ENCODE measurements at places on chromosomes 2 and 18.
A peak's percentile ranks its signal among the peaks of the same experiment; 100 is the strongest.

GRCh38 chr2:140473851-140474250, 1657.0 kb downstream of the LRP1B start:
- no peak for DNase-seq

DNA sequence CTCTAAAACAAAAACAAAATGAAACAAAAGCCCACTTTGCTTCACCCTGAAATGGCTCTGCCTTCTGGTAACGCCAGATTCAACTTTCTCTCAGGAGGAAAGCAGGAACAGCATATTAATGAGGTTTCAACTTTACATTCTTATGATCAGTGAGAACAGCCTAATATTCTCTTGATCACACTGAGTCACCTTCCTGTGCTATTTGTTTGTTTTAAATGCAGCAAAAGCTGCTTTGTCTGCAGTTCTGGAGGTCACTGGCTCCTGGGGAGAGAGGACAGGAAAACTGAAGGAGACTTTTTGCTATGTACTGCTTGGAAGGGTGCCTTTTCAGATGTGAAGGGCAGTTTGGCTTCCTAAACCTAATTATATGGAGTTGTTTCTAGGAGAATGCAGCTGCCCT, 48.1 kb downstream of the MAIP1 start:
- DNase-seq: no peak

DNA sequence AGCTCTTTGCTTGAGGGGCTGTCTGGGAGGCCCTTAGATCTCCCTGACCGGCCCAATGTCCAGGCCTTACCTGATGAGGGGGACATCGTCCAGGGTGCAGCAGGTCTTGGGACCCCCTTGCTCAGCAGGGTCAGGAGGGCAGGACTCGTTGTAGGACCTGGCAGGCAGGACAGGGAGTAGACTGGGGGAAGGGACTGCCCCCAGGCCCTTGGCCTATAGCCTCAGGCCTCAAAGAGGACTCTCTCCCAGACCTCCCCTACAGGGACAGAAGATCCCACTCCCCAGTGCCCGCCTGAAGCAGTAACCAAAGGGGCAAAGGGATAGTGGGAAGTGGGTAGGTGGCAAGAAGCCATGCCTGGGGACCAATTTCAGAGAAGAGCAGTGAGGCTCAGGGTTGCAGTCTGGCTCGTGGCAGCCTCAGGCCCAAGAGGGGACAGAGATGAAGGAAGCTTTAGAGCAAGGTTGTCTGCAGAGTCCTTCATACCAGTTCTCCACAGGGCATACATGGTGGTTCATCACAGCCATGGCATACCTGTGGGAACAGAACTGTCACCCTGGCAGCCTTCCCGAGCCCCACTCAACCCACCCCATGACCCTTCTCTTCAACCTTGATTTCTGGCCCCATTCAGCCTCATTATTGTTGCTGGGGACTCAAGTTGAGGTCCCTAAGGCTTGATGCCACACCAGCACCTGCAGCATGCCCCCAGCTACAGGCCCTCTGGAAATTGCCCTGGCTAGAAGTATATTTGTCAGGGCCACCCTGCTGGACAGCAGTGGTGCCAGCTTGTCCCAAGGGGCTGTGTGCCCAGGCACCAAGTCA, 1.3 kb downstream of the TMEM150A start:
- no peak for DNase-seq

GRCh38 chr2:81505586-81505985, 1201.0 kb upstream of the LRRTM1 start:
- DNase-seq: no peak

DNA sequence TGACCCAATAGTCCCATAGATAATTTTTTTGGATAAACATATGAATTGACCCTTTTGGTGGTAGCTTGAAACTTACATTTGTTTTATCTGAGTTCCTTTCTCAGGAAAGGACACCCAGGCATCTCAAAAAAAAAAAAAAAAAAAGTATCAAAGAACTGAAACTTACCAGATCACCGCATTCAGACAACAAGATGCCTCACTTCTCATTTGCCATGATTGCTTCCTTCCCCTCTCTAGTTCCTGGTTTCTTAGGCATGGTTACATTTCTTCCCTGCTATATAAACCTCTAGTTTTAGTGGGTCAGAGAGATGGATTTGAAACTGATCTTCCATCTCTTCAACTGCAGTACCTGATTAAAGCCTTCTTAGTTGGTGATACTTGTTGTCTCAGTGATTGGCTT, 240.1 kb downstream of the ACKR3 start:
- DNase-seq: no peak

- DNase-seq: no peak
Observed at GRCh38 chr2:216283038-216283900, 89.0 kb downstream of the MARCHF4 start.

DNA sequence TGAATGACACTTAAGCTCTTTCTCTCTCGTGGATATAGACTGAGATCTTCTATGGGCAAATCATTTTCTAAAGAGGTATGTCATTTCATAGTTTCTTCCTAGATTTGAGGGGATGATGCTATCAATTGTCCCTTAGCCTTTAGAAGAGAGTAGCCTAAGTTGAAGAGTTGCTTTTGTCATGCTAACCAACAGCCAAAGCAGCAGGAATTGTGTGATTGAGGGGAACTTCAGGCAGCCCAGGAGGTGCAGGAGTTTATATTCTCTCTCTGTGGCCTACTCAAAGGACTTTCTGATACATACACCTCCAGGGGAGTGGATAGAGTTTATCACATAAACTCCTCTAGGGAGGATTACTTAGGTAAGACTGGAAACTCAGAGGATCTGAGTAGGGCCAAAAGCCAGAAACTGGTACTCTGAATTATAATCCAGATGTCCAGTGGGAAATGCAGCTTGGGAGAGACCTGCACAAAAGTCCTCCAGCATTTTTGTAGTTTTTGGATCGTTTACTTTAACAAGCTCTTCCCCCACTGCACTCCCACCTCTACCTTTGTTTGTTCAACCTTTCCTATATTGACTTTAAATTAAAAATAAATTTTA, 150.7 kb upstream of the CCDC68 start:
- no peak for DNase-seq

DNA sequence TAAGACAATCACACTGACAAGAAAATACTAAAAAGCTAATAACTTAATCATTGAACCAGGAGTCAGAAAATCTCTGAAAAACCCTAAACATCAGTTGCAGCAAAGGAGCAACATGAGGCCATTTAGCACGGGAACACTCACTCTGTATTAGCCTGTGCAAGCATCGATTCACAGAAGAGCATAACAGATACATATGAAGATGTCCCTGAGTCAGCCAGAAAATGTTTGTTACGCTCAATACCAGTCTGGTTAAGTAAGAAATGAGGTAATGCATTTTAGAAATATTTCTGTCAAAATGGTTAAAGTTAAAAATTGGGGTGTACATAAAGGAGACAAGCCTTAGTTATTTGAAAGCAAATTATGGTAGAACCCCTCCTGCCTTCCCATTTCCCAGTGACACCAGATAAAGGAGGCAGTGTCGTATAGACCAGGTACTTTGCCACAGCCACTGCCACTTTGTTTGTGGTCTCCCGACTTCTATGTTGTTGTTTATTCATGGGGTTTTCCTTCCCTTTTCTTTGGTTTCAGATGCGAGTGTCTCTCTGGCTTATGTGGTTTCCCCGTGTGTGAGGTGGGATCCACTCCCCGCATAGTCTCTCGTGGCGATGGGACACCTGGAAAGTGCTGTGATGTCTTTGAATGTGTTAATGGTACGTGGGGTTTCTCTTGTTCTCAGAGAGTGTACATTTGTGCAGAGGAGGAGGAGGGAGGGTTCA, 108.6 kb downstream of the CRIM1 start:
- no peak for DNase-seq

DNA sequence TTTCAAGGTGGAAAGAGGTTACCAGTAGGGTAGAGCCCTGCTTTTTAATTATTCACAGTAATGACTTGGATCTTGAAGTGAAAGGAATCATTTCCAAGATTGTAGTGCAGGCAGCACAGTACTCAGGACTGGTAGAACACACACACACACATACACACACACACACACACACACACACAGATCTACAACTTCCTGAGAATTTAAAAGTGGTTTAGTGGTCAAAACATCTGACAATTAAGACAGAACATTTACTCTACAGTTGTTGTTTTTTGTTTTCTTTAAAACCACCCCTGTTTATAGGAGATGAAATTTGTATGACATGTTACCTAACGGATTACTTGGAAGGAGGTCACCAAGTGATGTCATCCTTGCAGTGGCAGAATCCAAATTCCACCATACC, 146.7 kb upstream of the VRK2 start:
- no peak for DNase-seq

GRCh38 chr18:7452331-7452730, 114.8 kb upstream of the PTPRM start:
- no peak for DNase-seq

DNA sequence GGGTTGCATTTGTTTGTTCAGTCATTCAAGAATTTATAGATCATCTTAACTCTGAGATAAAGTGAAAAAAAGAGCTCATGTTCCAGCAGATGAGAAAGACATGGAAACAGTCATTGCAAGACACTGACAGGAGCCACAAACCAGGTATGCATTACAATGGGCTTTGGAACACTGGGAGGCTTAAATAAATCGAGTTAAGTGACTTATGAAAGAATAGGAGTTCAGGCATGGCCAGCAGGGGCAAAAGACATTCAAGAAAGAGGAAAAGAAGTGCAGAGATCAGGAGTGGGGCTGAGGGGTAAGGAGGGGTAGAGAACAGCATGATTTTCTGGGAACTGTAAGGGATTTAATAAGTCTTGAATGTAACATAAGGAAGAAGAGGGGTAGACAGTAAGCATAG, 121.2 kb upstream of the EPC2 start:
- DNase-seq: no peak

- no peak for DNase-seq
Observed at GRCh38 chr2:152440049-152440448, 105.1 kb downstream of the FMNL2 start.

GRCh38 chr18:28728891-28729290, 552.0 kb upstream of the CDH2 start:
- no peak for DNase-seq

DNA sequence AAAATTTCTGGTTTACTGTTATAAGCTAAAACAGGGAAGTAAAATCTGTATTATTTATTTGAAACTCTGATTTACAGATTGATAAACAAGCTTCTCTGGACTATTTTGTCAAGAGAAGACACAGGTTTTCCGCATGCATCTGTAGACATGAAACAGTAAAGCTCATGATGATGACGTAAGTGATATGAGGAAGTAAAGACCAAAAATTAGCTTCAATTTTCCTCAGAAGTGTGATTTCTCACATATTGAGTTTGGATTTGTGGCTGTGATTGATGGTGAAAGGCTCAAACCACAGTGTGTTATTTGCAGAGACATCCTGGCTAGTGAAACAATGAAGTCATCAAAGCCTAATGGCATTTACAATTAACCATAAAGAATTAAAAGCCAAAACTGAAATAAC, 12.6 kb upstream of the LONRF2 start:
- DNase-seq: no peak

DNA sequence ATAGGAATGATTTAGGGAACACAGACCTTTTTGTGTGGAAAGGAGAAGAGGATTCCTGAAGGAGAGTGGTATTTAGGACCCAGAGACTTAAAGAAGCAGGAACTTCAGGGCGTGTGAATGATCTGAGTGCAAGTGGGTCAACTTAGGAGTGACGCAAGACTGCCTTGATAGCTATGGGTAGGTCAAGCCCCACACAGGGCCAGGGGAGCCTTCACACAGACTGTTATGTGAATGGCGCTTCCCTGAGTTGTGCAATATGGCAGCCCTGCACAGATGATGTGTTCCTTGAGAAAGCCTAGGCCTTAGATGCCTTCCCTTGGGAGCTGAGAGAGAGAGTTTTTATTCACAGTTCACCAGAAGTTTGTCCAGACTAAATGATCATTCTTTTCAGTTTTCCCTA, 47.1 kb upstream of the IGFBP5 start:
- no peak for DNase-seq

DNA sequence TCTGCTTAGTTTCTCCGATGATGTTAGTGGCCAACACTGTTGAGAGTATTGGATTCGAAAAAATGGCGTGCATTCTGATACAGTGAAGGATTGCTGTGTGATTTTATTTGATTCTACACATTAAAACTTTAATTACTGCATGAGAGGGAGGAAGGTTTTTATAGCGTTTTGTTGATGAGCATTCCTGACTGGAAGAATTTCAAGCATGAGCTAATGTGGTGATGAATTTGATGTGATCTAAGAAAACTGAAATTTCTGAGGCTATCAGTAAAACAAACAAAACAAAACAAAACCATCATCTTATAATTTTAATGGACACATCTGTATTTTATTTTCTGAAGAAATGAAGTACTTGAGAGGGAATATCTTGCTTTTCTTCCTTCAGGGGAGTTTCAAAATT, 59.6 kb downstream of the ITGB6 start:
- no peak for DNase-seq

- DNase-seq: no peak
Observed at GRCh38 chr2:218398437-218399390, 954 bp upstream of the CTDSP1 start.

- DNase-seq: no peak
Observed at GRCh38 chr2:23684395-23685176, 242.3 kb downstream of the ATAD2B start.

GRCh38 chr2:46187112-46187618, 110.0 kb upstream of the EPAS1 start:
- DNase-seq: peak; percentile 21

DNA sequence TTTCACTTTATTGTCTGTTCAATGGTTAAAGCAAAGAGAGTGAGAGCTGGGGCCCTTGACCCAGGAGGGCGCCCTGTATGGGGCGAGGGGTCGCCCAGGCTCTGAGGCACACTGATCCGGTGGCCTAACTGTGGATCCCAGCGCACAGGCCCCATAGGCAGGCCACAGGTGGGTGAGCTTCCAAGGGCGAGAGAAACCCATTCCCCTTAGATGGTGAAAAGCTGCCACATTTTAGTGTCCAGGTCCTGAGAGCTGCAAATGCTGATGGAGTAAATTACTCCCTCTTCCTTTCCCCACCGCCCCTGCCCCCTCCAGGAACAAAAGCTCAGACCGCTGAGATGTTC, 5.9 kb upstream of the DLX2 start:
- DNase-seq: no peak

GRCh38 chr2:67304300-67304890, 92.7 kb upstream of the ETAA1 start:
- no peak for DNase-seq

DNA sequence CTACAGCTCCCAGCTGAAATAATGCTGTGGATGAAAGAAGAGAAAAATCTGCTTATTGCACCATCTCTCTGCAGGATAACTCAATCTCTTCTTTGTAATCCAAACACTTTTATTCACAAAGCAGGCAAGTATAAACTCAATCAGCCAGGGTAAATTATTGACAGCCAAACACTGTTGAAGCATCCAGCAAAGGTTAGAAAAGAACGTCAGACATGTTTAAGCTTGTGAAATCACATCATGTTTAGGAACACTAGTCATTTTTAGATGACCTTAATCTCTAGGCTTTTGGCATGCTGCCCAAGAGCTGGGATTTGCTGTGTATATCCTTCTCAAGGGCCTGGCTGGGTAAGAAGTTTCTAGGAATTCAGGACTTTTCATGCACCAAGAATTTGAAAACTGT, 1148.1 kb upstream of the FANCL start:
- no peak for DNase-seq

DNA sequence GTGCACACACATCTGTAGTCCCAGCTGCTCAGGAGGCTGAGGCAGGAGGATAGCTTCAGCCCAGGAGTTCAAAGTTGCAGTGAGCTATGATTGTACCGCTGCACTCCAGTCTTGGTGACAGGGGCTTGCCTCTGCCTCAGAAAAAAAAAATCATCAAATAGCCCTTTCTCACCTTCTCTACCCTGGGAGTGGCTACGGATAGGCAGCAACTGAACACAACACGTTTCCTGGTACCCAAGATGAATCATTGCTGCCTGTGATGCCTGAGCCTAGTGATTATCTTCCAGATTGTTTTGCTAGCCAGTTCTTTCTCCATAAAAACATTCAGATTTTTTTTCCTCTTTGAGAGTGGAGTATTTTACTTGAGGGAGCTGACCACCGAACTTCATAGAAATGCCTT, 13.5 kb downstream of the INPP4A start:
- DNase-seq: no peak
